Right forelimb (tissue), 1 donor: ENCODE measurements at places on chromosomes 1 and 21.

DNA sequence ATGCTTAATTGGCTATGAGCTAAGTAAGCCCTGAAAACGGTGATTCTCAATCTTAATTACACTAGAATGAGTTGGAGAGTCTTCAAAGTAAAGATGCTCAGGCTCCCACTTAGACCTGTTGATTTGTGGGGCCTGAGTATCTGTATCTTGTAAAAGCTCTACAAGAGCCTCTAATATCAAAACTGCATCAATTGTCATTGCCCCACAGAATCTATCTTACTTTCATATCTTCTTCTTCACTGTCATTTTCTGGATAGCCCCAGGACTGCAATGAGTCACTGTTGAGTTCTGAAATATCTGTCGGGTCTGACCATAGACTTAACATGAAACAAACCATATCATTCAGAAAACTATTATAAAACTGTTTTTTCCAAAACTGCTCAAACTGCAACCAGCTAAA is 102.8 kb upstream of the SERTAD4 start:
- no peak for DNase-seq

DNA sequence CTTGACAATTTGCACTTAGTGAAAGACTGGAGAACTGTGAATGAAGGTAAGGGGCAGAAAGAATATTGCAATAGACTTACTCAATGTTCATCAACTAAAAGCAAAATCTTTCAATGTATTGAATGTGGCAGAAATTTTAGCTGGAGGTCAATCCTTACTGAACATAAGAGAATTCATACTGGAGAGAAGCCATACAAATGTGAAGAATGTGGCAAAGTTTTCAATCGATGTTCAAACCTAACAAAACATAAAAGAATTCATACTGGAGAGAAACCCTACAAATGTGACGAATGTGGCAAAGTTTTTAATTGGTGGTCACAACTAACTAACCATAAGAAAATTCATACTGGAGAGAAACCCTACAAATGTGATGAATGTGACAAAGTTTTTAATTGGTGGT is 80.7 kb downstream of the JMJD4 start:
- DNase-seq, result no peak

DNA sequence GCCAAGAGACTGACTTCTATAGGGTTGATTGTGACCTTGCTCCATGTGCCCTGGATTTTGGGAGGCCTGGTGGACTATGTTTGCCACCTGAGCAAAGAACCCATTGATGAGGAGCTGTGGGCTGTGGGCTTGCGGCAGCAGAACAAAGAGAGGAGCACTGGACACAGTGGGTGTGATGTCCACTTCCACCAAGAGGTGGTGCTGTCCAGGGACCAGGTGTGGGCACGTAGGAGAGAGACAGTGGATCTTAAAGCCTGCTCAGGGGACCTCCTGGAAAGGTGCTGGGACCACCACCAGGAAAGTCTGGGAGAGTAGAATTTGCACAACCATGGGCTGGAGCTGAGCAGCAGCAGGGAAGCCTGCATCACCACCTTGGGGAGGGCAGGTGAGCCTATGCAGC is 106.7 kb upstream of the ETS2 start:
- no peak for DNase-seq

DNA sequence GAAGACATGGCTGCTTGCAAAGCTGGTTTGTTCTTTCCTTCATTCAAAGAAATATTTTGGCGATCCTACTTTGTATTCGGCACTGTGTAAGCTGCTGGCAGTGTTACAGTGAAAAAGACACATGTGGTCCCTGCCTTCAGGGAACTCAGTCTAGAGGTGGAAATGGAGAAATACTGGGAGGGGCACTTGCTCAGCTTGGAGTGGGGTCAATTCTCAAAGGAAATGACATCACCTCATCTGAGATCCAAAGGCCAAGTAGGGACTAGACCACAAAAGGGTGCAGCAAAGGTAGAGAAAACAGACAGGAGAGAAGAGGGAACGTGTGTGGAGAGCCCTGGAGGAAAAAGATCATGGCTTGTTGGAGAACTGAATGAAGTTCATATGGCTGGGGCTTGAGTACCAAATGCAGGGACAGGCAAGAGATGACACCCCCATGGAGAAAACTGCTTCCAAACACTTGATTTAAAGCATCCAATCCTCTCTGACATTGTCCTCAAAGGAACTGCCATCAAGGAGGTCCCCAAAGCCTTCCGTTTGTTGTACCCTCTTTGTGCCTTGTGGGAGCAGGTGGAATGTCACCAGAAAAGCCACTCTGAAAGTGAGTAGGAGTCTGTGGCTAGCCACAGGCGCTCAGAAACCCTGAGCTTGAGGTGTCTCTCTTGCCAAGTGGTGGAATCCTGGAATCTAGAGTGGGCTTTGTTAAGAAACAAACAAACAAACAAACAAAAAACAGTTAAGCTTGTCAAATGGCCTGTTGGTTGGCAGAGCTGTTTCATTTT is 48.3 kb upstream of the TDRD10 start:
- no peak for DNase-seq

DNA sequence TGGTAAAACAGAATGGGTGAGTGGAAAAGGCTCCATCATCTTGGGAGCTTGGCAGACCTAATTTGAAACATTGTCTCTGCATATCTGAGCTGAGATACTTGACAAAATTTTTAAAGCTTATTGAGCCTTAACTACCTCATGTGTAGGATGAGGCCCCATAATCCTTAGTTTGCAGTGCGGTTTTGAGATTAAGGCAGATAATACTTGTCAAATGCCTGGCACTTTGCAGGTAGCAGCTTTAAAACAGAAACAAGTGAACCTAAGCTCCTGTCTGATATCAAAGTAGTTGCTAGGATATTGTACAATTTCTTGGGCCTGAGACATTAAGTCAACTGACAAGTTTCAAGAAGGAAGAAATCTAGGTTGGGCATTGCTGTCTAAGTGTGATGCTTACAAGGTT is 65.3 kb downstream of the TBX19 start:
- DNase-seq, result no peak

DNA sequence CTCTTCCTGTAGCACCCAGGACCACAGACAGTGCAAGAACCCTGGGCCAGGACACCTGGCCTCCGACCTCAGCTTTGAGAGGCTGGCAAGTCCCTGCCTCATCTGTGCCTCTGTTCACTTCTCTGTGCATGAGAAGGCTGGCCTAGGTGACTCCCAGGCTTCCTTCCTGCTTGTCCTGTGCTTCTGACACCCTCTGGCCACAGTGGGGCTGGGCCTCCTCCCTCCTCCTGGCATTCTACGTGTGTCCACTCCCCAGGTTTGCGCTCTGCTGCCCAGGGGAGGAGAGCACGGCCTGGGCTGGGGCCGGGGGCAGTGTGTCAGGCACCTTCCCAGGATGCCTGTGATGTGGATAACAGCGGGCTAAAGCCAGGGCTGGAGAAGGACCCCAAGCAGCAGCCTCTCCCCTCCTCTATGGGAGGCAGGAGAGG is 30.3 kb upstream of the PKP1 start:
- no peak for DNase-seq

DNA sequence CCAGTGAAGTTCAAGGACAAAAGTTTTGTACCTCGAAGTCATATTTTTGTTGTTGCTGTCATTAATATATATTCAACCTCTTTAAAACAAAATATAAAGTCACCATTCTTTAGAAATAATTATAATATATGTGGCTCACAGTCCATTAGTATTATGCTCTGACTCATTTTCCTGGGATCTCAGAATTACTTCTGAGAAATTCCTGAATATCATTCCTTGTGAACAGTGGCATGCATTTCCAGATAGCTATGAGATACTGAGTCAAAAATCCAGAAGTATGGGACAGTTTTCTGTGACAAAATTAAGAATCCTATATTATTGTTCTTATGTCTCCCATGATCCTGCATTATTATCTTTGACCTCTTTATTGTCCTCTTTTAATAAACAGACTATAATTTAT is 13.8 kb upstream of the RGS21 start:
- no peak for DNase-seq

DNA sequence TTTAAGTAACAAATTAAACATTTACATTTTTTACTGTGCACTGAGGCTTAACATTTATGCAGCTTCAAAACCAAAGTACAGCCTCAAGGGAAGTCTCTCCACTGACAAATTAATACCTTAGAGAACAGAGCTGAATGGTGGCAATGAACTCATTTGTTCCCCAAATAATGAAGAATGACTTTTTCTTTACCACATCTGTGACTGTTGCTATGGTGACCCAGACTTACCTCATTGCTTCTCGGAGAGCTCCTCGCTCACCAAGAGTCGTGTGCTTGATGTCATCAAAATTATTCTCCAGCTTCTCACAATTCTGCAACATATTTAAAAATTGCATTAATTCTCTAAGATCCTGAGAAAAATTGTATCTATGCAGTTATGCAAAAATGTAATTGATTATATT is 92.9 kb downstream of the DPYD start:
- DNase-seq, result no peak

DNA sequence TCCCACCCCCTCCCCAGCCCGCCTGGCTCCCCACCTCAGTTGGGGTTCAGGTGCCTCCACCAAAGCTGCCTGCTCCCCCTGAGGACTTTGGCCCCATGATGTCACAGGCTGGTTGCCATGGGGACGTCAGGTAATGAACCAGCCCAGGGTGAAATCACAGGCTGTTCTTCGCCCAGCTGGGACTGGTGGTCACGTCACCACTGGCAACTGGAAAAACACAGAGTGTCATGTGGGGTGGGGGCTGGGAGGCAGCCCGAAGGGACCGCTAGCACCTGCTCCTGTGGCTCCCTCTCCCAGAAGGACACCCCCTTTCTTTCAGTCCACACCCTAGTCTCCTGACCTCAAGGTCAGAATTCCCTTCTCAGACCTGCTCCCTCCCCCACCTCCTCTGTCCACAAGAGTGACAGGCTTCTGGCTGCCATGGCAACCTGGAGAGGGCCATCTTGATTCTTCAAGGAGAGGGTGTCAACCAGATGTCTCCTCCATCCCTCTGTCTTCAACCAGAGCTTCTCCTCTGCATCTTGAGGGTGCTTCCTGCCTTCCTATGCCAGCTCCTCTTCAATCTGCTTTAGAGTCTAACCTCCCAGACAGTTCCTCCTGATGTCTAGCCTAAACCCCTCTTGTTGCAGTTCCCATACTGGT is 6.2 kb downstream of the FAM131C start:
- DNase-seq, result no peak

- no peak for DNase-seq
These were observed 102.0 kb downstream of the CRYAA start for GRCh38 chr21:43270800-43271301.

DNA sequence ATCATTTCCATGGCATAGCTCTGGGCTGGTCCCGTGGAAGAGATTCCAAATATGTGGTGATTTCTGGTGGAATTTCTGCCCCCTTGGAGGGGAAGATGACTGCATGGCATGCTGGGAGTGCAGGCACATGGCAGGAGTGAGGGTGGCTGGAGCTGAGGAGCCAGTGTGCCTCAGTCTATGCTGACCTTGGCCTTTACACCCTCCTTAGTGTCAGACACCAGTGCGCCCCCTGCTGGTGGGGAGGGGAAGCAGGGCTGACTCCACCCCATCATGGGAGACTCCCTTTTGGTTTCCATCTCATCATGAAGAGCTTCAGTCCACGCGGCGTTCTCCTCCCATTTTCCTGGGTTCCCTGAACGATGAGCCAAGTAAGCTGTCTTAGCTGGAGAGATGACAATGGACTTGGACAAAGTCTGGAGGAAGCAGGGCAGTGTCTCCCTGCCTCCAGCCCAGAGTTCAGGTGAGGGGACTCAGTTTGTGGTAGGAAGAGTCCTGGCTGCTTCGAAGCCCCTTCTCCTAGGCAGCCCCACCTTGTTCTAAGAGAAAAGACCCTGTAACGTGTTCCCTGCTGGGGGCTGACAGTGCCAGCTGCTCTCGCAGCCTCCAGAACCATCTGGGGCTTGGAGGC is 10.3 kb downstream of the ALX3 start:
- no peak for DNase-seq

- DNase-seq, result peak; percentile 59
These were observed 7.6 kb upstream of the RGS16 start for GRCh38 chr1:182611787-182612186.

DNA sequence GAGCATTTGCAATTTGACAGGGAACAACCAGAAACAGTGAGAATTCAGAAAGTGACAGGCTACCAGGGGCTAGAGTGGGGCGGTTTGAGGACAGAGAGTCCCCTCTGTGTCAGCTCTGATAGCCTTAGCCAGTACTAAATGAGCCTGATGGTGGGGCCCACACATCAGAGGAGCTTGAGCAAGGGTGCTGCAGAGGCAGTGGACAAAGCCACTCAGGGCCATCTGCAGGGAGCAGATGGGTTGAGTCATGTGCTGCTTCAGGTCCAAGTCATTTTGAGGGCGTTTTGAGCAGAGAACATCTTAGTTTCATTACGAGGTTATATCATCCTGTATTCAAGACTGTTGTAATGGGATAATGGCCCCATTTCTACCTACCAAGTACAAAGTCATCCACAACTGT is 7.7 kb downstream of the LRRC52 start:
- DNase-seq, result no peak

DNA sequence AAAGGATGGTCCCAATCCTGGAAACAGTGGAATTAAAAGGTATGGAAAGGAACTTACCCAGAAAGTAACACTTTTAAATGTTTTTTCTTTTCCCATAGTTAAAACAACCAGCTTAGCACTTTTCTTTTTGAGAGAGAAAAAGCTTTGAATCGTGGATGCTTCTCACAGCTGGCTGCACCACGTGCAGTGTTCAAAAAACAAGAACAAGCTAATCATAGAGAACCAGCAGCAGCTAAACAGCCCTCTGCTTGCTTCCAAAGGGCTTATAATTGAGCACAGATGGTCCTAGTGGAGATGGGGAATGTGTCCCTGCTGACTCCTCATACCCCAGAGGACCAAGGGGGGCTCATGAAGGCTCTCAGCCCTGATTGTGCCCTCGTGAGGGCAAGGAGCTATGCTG is 26.4 kb downstream of the UTP25 start:
- no peak for DNase-seq

DNA sequence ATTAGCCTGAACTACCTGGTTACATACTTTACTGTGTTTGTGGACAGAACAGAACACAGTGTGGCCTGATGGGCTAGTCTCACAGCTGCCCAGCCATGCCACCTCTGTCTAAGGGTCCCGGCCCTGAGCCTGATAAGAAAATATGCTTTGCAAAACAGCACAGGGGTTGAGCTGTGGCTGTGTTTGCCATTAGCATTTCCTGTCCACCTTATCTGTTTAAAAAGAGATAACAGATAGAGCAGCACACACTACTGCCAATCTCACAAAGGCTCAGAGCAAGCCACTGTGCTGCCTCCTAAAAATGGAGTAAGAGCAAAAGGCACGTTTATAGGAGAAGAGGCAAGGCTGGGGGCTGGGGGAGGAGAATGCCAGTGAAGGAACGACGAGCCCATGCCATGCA is 95.0 kb downstream of the SUSD4 start:
- no peak for DNase-seq
